ENCODE measurements at places on chromosomes 7 and 10.

DNA sequence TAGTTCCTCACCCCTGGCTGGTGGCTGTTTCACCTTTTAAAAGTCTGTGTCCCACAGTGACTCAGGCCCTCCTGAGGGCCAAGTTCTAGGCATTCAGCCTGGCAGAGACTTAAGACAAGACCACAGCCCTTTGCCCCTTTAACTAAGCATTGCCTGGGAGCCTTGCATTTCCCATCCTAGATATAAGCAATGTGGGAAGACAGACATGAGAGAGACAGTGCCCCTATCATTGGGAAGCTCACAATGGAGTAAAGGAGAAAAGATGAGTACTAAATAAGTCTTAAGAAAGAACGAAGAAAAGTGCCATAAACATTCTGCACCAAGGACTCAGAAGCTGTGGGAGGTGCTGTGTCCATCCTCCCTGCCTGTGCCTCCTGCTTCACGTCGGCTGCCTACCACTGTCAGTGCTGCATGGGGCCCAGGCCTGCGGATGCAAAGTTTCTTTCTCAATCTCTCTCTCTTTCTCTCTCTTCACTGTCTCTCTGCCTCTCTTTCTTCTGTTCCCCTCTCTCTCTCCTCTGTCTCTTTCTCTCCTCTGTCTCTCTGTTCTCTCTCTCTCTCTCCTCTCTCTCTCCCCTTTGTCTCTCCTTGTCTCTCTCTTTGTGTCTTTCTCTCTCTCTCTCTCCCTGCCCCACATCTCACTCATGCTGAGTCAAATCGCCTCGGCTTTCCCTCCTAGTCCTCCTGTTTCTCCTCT, 21.5 kb downstream of the GPRIN2 start:
- no peak for DNase-seq

GRCh38 chr10:31697271-31698180, 231.1 kb downstream of the ARHGAP12 start:
- DNase-seq, result no peak

DNA sequence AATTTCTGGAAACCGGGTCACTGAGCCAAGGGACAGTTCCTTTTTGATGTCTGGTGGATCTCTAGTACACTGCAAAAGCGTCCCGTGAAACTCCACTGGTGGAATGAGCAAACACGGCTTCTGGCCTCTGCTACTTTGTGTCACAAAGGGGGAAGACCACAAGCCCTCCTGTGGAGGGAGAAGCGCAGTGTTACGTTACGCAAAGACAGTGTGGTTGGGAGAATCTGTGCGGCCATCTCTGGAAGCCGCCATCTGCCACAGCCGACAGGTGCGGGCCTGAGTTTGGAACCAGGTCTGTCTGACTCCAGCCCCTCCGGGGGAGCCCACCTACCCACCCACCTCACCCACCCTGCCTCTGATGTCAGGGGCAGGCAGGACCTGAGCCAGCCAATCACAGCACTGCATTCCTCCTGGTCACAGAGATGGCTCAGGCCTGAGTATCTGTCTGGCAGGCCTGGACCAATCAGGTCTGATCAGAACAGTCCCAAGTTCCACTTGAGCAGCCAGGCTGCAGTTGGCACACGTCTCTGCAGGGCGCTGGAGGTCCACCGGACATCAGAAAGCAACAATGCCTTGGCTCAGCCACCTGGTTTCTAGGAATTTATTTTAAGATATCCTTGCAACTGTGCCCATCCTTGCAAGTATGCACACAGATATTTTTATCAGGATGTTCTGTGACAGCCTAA, 3.0 kb upstream of the CYP2W1 start:
- DNase-seq, result no peak

DNA sequence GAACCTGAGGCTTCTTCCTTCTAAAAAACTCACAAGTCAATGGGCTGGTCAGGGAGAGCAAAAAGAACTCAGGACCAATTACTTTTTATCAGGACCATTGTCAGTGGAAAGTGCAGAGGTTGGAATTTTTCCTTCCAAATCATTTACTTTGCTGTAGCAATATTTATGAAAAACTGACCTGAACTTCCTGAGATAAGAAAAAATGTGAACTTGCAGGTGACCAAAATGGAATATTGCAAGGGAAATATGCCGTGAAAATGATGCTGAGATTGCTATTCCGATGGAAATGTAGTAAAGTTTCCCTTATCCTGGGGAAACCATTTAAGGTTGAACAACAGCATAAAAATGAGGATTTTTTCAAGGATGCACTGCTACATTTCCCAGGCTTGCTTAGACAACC, 148.3 kb upstream of the PFKP start:
- DNase-seq, result no peak

GRCh38 chr7:81871606-81872265, 101.9 kb upstream of the HGF start:
- DNase-seq, result no peak

GRCh38 chr10:30518907-30519306, 84.9 kb downstream of the MAP3K8 start:
- DNase-seq, result no peak

- DNase-seq, result no peak
These were observed 43.0 kb upstream of the WIPF3 start for GRCh38 chr7:29763266-29763665.

GRCh38 chr7:16954321-16954720, 72.5 kb upstream of the AGR3 start:
- no peak for DNase-seq

- DNase-seq, result no peak
These were observed 1.1 kb downstream of the MMRN2 start for GRCh38 chr10:86956195-86956847.

DNA sequence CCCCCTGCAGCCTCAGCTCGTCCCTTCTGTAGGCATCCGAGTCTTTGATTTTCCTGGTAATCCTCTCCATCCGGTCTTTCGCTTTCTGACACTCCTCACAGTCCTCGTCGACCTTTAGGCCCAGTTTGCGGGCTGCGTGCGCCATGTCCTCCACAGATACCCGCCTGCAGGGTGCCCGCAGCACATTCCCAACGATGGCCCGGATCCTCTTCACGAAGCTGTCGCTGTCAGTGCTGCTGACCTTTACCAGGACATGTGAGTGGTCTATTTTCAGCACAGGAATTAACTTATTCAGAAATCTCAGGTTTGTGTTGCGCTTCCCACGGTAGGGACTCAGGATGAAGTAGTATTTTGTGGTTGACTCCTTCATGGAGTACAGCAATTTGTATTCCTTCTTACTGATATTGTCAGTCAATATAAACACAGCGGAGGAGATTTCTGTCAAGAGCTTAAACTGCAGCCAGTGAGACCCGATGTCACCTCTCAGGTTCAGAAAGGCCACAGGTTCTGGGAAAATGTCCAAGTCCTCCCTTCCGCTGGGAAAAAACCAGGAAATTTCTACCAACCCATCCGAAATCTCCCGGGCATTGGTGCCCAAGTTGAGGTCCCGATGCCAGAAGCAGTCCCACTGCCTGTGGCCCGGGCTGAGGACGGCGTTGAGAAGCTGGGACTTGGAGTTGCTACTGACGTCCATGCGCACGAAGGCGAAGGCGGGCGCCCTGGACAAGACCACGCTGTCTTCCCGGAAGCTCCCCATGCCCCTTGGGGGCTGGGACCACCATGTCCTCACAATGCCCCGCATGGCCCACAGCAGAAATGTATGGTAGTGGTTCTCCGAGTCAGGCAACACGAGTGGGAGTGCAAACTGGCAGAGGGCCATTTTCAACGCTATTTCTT, 8.9 kb upstream of the MRPS24 start:
- no peak for DNase-seq

- no peak for DNase-seq
These were observed 92.8 kb downstream of the CHN2 start for GRCh38 chr7:29287366-29287765.

DNA sequence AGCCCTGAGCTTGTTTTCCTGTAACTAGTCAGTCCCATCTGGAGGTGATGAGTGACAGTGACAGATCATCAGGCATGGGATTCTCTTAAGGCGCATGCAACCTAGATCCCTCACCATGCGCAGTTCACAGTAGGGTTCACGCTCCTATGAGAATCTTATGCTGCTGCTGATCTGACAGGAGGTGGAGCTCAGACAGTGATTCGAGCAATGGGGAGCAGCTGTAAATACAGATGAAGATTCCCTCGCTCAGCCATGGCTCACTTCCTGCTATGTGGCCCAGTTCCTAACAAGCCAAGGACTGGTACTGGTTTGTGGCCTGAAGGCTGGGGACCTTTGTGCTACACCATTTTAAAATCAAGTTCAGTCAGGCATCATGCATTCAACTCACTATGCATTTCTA, 221.7 kb downstream of the KIAA1217 start:
- DNase-seq, result no peak

DNA sequence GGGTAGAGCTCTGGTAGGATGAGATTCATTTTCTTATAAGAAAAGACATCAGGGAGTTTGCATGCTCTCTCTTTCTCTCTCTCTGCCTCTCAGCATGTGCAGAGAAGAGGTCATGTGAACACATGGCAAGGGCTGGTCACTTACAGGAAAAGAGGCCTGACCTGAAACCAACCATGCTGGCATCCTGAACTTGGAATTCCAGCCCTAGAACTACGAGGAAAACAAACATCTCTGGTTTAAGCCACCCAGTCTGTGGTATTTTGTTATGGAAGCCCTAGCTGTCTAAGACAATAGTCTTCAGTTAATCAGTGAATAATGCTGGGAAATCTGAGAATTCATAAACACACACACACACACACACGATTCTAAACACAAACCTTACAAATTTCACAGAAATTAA, 1104.2 kb upstream of the LRRN3 start:
- DNase-seq, result no peak

DNA sequence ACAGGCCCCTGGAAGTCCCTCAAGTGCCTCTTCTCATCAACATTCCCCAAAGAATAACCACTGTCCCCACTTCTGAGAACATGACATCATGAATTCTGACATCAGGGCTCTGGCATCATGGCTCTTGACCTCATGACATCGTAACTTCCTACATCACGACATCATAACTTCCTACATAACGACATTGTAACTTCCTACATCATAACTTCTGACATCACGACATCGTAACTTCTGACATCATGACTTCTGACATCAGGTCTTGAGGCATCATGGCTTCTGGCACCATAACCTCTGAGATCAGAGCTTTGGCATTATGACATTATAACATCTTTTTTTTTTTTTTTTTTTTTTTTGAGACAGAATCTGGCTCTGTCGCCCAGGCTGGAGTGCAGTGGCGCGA, 66.7 kb upstream of the FAM20C start:
- no peak for DNase-seq

- DNase-seq, result no peak
These were observed 34.5 kb downstream of the DOCK1 start for GRCh38 chr10:126939706-126940105.

GRCh38 chr10:95354110-95354509, 63.3 kb upstream of the PDLIM1 start:
- DNase-seq, result no peak

DNA sequence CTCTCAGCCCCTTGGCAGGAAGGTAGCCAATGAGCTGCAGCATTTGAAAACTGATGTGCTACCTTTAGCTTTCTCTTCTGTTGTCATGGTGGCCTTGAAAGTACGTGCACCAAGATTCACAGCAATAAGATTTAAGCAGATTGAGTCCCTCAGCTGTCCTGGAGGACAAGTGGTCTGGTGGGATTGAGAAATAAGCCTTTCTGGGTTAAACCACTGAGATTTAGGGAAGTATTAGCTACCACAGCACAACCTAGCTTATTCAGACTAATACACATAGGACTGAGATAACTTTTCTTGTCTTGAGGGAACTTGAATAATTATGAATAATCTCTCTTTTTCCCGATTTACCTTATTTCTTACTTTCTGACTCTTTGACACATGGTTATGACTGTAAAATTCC, 324.0 kb downstream of the PTEN start:
- DNase-seq, result no peak

DNA sequence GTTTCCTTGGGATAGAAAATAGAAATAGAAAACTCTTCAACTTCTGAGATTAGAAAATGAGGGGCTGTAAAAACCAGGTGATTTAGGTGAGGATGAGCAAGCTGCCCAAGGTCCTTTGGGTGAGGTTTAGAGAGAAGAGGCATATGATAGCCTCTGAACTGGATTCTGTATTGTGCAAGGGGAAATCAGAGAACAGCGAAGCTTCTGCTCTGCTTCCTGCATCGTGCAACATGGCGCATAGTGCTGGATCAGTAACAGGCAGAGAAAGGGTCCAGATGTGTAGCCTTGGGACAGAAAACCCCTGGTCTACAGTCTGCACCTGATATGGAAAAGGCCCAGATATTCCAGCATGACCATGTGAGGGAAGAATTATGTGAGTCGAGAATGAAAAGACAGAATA, 121.7 kb downstream of the MBL2 start:
- no peak for DNase-seq

DNA sequence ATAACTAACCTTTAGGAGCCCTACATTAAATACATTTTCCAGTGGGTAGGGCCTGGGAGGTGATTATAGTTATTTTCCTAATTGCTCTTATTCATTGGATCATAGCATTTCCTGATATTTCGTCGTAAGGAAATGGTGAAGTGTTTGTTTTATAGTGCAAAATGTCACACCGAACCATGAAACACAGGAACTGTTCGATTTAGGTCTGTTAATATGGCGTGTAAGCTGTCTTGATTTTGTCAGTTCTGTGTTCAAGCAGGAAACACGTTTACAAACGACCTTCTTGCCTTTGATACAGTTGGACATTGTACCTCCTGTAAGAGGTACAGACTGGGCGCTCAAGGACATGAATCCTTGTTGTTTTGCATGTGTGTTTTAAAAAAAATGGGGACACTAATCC, 14.8 kb downstream of the RBM17 start:
- no peak for DNase-seq

GRCh38 chr10:87861566-87861952, 1.8 kb downstream of the KLLN start:
- peak; percentile 22 for DNase-seq

DNA sequence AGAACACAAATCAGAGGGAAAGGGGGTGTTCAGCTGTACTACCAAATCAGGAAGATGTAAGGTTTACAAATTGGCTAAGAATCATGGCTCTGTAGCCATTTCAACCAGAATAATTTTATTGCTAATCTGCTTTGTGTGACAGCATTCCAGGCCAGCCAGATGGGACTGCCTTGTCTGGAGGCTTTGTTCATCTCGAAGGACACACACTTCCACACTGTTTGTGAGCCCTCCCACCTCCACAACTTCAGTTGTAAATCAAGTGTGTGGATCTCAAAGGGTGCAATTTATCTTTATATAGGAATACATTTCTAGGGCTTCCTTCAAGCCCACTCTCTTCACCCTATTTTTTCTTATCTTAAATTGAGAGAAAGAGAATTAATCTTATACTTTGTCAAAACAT, 6.9 kb upstream of the OIT3 start:
- no peak for DNase-seq

DNA sequence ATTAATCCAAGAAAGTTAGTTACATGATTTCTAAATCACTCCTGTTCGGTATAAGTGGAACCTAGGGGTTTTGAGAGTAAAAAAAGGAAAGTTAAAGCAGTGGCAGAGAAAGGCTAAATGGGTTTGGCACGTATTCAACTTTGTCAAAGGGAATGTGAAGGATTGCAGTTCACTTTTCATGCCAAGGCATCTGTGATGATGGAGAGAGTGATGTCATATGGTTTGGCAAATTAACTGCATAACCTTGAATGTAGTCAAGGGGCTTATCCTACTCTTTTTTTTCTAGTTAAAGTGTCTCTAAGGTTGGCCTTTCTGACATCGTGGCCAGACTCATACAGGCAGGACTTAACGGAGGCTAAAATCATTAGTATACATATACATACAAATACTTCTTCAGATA, 277.8 kb downstream of the EXOC4 start:
- no peak for DNase-seq
